Dorsolateral prefrontal cortex (tissue), 122 donors: ENCODE measurements at places on chromosomes 16 and 17.

GRCh38 chr16:74752756-74753155, 21.9 kb downstream of the FA2H start:
- DNase-seq = no peak

DNA sequence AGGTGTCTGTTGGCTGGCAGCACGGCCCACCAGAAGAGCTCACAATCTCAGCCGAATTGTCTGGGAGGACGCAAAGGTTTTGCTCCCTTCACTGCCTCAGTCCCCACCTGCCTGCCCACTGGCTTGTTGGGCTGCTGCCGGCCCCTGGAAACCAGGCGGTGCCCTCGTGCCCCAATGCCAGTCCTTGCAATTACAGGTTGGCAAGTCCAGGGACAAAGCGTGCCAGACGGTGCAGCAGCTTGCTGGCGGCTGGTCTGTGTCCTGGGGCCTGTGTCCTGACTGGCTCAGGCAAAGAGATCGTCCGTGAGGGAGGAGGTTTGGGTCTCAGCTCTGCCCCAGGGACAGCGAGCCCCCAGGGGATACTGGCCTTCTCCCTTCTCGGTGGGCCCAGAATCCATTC, 24.6 kb upstream of the SPNS2 start:
- no peak for DNase-seq

GRCh38 chr17:70037498-70037897, 37.5 kb upstream of the KCNJ16 start:
- no peak for DNase-seq

- no peak for DNase-seq
Measured at GRCh38 chr17:77882481-77883212, 75.9 kb upstream of the TNRC6C start.

GRCh38 chr17:43676471-43676870, 14.7 kb upstream of the MEOX1 start:
- no peak for DNase-seq

DNA sequence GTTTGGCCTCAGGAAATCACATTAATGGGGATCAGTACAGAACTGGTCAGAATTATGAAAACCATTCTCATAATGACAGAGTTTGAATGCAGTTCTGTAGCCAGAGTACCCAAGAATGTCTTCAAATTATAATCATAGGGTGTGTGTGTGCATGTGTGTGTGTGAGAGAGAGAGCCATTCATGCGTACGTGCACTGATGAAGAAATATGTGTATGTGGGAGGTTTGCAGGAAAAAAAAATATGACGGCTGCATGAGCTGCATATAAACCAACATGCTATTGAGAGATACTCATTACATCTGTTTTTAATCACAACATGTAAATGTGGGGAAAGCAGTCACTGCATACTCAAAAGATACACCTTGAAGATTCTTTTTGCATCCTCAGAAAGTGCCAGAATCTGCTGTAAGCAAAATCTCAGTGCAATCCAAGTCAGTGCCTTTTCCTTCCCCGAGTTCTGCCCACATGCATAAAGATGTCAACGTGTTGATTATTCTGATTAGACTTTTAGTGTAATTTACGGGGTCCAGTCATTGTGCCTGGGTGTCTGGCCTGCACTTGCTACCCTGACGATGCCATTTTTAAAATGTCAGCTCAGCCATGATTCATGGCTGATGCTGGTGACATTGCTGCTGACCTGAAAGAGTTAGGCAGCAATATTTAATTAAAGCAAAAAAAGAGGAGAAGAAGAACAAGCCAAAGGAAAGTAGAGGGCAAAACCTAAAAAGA, 378.7 kb upstream of the ZFHX3 start:
- no peak for DNase-seq

DNA sequence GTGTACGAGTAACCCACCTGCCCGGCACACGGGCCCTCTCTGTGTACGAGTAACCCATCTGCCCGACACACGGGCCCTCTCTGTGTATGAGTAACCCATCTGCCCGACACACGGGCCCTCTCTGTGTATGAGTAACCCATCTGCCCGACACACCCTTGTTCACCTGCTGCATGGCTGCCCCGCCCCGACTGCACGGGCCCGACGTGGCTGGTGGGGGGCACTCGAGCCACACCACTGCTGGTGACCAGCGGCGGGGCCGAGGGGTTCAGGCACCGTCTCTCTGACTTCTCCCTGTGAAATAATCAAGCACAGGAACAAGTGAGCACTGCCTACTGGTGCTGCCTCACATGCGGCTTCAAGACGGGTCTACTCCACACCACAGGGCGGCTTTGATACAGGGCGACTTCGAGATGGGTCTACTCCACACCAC, 22.1 kb downstream of the MAP1LC3B start:
- DNase-seq = peak; percentile 24

DNA sequence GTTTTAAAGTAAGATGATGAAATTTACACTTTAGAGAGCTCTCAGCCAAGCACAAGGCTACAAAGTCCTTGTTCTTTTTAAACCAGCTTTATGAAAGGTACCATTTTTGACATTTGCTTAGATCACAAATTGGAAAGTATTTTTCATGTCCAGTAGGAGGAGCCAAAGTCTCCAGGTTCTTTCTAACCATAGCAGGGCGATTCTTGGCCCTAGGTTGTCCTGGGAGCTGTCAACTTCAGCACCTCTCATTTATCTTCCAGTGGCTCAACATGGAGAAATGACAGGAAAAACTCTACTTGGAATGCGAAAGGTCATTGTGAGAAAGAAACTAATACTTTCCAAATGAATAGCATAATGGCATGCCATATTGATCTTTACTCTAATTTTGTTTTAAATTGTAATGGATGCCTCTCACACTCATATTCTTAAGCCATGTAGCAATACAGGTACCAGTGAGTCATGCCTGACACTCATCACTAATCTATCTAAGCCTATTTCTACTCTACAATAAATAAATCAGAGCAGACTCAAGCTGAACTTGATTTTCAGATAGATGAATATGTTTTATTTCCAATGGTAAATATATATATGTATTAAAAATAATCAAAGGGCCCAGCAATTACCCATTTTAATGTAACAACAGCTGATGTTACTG, 919.1 kb upstream of the EEF2KMT start:
- peak; percentile 35 for DNase-seq

DNA sequence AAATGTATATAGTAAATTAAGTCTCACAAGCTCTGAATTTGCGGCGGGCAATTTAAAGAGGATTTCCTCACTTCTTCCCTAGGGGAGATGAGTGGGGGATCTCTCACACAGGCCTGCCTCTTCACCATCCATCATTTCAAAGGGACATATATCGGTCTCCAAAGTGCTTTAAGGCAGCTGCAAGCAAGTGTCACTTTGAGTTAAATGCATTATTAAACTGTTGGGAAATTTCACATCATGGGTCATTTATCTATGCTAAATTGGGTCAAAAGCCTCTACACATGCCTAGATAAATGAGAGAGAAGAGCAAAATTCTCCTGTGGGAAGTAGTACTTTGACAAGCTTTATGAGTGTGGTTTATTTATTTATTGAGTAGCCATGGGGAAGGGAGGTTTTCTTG, 1106.1 kb upstream of the GOT2 start:
- DNase-seq = no peak

DNA sequence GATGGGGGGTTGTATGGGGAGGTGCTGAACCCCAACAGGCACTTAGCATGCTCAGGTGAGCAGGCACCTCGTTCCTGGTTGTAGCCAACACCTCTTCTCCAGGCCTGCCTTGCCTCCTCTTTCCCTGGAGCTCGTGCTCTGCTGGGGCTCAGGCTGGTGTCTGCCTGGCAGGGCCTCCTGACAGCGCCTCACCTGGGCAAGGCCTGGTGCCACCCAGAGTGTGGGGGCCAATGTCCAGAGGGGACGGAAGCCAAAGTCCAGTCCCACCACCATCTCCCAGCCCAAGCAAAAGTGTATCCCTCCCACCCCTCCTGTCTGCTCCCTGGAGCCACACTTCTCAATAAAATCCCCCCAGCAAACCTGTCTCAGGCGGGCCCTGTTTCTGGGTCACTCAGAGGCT, 304.2 kb upstream of the TNRC6C start:
- no peak for DNase-seq

GRCh38 chr16:89536886-89537548, 23.5 kb upstream of the RPL13 start:
- DNase-seq = peak; percentile 73

- no peak for DNase-seq
Measured at GRCh38 chr16:2385190-2385836, 43.9 kb upstream of the CCNF start.

- no peak for DNase-seq
Measured at GRCh38 chr17:7654832-7655540, 4.3 kb downstream of the ATP1B2 start.

DNA sequence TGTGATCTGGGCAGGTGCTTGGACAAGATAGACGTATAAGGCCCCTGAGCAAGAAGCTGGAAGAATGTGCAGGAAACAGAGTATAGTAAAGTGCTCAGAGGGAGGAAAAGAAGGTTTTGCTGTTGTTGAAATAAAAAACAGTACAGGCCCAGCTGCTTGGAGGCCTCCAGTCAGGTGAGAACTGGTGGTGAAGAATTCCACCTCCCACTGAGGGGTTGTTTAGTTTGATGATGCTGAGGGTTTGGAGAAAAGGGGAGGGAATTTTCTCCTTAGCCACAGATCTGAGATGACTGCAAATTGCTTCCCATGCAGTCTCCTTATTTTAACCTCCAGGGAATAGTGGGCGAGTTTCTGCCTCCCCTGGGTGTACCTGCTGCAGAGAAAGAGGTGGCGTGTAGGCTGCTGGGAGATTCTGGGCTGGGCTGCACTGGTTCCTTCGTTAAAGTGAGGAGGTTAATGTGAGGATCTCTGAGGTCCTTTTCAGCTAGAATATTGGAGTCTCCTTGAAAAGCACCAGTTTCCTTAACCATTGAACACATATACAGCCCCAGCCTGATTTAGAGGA, 25.8 kb downstream of the SMPD3 start:
- no peak for DNase-seq

- DNase-seq = peak; percentile 65
Measured at GRCh38 chr17:77120868-77121267, 19.9 kb upstream of the SEC14L1 start.

DNA sequence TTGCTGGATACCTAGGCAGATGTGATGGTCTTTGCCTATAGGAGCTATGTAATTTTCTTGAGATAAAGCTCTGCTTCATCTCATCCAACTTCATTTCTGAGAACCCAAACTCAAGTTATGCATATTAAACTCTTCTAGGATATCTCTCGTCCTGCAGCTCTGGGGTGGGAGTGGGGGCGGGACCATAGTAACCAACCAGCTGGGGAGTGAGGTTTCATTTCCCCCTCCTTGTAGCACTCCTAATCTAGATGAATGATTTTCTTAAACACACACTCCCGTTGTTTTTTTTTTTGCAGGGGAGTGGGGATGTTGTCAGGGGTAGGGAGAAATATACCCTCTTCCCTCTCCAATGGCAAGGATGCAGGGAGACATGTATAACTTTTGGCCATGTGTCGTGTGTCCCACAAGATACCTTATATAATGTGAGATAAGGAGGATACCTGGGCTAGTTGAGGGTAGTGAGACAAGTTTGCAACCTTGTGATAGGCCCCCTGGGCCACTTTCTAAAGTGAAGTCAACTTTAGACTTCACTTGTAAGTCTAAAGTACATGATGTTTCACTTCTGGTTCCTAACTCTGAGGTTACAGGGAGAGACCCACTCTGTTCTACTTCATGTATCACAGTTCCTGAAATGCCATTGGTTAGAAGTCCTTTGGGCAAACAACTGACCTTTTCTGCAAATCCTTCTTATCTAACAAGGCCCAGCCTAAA, 10.5 kb upstream of the HEATR6 start:
- DNase-seq = no peak

- peak; percentile 46 for DNase-seq
Measured at GRCh38 chr17:73710095-73710592, 65.9 kb upstream of the SDK2 start.

- DNase-seq = peak; percentile 85
Measured at GRCh38 chr16:48153774-48154173, 2.0 kb downstream of the ABCC12 start.
